Stimulated activated CD4-positive, alpha-beta T cell treated with anti-CD3 and anti-CD28 coated beads, Interleukin-15, amount 100 ng/mL, for 48 hours (primary cell): ENCODE measurements at places on chromosomes 5 and 9.

DNA sequence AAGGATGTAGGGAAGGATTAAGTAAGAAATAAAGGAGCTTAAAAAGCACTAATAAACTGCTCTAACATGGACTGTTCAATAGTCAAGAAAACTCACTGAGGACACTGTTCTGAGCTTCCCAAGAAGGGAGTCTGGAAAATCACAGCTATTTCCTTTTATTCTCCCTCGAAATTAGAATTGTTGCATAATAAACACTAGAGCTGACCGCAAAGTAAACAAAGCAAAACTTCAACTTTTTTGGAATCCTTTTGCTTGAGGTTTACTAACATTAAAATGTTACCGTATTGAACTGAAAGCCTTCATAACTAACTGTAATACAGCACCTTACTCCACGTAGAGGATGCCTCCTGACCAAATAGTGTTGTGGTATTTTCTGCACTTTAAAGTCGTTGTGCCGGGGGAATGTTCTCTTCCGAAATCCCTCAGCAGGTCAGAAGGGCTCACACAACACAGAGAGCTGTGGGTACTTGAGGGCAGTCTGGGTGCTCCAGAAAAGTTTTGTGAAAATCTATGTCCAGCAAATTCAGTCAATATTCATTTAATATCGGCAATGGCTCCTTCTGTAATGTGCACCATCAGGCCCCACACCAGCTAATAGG lies 59.2 kb downstream of the TTLL11 start:
- DNase-seq, result no peak

DNA sequence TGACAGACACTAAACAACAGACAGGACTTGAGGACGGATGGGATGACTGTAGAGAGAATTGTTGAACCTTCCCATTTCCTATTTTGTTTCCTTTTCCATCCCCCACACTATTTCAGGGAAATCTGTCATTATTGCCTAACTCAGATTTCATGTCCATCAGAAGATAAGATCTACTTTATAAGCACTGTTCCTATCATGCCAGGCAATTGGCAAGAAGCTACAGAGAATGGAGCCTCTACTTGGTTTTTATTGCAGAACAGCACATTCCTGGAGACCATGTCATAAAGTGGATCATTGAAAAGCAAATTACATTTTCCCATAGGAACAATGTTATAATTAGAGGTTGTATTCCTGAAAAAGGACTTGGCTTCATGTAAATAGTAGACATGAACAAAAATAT lies 173.7 kb upstream of the KIF2A start:
- DNase-seq, result no peak

GRCh38 chr5:171606414-171607024 lies 179.1 kb upstream of the SMIM23 start:
- no peak for DNase-seq

- no peak for DNase-seq
Measured at GRCh38 chr9:136644593-136645351, 17.9 kb upstream of the EGFL7 start.
